ENCODE measurements at places on chromosomes 4 and X.
A peak's percentile ranks its signal among the peaks of the same experiment; 100 is the strongest.

GRCh38 chrX:134692233-134692632 is 34.0 kb upstream of the PLAC1 start:
- no peak for DNase-seq

DNA sequence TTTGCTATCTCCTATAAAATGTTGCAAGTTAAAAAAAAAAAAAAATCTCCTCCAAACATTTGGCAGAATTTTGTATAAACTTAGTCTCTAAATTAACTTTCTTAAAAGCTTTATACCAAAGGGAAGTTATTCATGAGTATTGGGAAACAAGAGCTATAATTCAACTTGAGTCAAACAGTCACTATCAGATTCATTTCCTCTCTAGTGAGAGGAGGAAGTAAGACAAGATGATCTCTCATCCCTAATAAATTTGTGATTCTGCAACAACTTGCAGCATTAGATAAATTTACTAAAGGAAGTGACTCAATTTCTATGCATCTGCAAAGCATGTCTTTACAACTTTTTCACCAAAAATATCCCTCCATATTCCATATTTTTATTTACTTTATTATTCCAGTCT is 135.4 kb upstream of the GNPDA2 start:
- no peak for DNase-seq

GRCh38 chr4:153023692-153024394 is 87.7 kb downstream of the FHDC1 start:
- DNase-seq = no peak

- DNase-seq = no peak
Observed at GRCh38 chr4:40991908-40992307, 222.4 kb downstream of the APBB2 start.

DNA sequence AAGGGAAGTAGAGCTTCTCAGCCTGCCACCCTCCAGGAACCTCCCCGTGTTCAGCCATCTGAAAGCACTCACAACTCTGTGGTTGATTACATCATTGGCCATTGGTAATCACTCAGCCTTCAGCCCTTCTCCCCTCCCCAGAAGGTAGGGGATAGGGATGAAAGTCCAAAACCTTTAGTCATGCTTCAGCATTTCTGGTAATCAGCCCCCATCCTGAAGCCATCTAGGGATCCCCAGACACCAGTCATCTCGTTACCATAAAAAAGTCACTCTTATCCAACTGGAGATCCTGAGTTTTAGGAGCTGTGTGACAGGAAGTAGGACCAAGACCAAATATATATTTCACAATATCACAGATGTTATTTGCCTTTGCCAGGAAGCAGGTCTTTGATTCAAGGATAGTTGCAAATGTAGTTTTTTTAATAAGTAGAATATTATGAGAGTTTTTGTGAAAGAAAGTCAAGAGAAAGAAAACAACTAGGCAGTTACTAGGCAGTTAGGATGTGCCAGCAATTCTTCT is 364.6 kb upstream of the NOCT start:
- no peak for DNase-seq

GRCh38 chr4:158609116-158609515 is 62.6 kb downstream of the C4orf46 start:
- DNase-seq = no peak

DNA sequence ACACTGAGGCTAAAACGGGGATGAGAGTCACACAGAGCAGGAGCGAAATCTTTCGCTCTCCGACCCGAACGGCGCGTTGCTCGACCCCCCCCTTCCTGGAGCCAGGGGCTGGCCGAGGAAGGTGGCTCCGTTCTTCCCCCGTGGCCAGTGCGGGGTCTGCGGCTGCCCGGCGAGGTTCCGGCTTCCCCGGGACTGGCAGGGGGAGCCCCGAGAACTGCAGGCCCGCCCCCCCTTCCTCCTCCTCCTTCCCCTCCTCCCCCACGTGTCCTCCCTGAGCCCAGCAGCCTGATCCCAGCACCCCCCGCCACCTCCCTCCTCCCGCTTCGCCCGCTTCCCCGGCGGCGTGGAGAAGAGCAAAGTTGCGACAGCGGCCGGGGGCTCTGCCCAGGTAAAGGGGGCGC is 2.4 kb upstream of the BCORL1 start:
- peak; percentile 42 for DNase-seq

- DNase-seq = peak; percentile 36
Observed at GRCh38 chrX:80812176-80812575, 2.5 kb upstream of the BRWD3 start.

- no peak for DNase-seq
Observed at GRCh38 chrX:134742573-134742972, 84.3 kb upstream of the PLAC1 start.

- DNase-seq = no peak
Observed at GRCh38 chrX:23789386-23790154, 6.6 kb downstream of the SAT1 start.

- no peak for DNase-seq
Observed at GRCh38 chr4:156330436-156331031, 376.9 kb upstream of the CTSO start.

- no peak for DNase-seq
Observed at GRCh38 chrX:152149648-152150047, 11.3 kb upstream of the MAGEA10 start.

GRCh38 chr4:22512306-22512705 is 3.6 kb downstream of the ADGRA3 start:
- DNase-seq = no peak

- no peak for DNase-seq
Observed at GRCh38 chr4:137463377-137464003, 68.8 kb downstream of the PCDH18 start.

GRCh38 chrX:145990051-145990450 is 172.4 kb downstream of the SLITRK2 start:
- DNase-seq = no peak

DNA sequence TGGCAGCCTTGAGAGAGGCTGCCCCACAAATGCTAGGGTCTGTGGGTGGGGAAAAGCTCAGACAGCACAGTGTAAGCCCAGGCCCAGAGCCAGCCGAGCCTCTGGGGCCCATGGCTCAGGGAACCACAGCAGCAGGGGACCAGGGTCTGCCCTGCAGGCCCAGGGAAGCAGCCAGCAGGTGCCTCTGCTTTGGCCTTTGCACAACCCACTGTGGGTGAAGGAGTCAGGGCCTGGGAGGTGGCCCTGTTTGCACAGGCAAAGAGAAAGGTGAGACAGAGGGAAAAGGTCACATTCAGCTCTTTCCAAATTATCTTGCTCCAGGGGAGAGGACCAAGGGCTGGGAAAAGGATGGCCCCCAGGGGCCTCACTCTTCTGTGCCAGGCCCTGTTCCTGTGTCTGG is 8.7 kb downstream of the PNMA6F start:
- no peak for DNase-seq

DNA sequence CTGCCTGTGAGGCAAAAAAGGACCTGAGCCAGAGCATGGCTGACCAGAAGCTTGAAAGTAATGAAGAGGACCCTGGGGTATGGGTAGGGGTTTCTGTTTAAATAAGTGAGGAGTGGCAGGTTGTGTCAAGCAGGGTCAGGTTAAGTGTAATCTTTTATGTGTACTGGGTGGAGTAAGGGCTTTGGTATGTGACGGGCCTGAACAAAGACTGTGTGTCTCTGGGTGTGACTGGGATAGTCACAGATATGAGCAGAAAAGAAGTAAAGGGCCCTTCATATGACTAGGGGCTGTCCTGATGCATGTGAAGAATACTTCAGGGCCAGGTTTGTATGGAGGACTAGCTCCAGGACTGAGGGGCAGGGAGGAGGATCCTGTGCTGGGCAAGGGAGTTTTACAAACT is 82.4 kb downstream of the ITIH6 start:
- DNase-seq = no peak

- DNase-seq = no peak
Observed at GRCh38 chrX:149518236-149518635, 13.1 kb upstream of the IDS start.

- no peak for DNase-seq
Observed at GRCh38 chrX:10157032-10157341, 212 bp downstream of the CLCN4 start.

GRCh38 chr4:155773196-155773800 is 14.5 kb downstream of the GUCY1B1 start:
- no peak for DNase-seq

DNA sequence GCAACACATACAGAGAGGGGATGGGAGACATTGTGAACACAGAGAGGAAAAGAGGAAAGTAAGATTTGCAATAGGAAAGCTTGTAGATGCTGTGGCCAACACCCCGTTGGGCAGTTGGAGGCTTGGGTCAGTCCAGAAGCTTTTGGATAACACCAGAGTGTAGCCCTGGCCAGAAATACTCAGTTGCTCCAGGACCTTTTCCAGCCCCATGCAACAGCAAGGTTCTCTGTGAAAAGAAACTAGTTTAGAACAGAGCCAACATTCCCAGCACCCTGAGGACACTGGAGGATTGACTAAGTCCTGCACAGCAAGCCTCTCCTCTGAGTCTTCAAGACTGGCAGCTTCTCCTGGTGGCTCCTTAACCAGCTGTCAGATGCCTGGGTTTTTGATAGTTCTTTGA is 27.9 kb upstream of the NAF1 start:
- no peak for DNase-seq

DNA sequence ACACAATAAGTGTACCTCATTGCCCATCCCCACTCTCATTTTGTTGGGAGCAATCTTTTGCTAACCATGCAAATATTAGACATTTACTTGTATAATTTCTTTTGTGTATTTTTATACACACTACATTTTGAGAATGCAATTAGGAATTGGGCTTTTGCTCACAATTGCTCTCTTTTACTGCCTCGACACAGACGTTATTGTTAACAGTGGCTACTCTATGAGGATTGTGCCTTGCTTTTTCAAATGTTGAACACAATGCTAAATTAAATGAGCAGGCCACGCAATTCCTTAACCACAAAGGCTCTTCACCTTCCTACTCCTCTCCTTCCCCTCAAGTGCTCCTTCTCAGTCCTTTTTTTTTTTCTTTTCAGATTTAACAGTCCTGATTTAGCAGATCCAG is 42.8 kb upstream of the HPF1 start:
- no peak for DNase-seq

- no peak for DNase-seq
Observed at GRCh38 chrX:129959493-129959832, 23.0 kb upstream of the BCORL1 start.

GRCh38 chrX:39296472-39296871 is 495.2 kb downstream of the MID1IP1 start:
- DNase-seq = no peak

DNA sequence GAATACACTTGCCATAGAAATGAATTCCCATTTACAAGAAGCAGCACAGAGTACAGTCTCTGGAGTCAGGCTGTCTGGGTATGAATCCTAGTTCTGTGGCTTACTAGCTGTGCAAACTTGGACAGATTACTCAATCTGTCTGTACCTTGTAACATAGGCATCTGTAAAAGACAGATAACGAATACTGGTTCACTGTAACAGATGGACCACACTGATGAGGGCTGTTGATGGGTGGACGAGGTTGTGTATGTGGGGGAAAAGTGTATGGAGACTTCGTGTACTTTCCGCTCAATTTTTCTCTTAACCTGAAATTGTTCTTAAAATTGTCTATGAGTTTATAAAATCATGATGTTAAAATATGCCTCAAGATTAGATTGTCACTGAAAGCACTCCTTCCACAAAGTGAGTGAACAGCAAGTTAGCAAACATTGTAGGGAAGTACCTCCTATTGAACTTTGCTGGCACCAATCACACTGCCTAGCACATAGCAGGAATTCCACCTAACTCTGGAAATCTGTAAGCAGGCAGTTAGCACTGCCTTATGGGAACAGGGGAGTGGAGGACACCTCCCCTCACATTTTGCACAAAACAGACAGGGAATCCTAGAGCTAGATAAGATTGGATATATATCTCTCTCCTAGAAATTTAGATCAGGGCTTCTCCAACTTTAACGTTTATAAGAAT is 6.5 kb upstream of the EXOSC9 start:
- DNase-seq = no peak

- DNase-seq = no peak
Observed at GRCh38 chrX:114905251-114905650, 112.2 kb downstream of the IL13RA2 start.

GRCh38 chrX:132393085-132393484 is 95.8 kb downstream of the MBNL3 start:
- no peak for DNase-seq

DNA sequence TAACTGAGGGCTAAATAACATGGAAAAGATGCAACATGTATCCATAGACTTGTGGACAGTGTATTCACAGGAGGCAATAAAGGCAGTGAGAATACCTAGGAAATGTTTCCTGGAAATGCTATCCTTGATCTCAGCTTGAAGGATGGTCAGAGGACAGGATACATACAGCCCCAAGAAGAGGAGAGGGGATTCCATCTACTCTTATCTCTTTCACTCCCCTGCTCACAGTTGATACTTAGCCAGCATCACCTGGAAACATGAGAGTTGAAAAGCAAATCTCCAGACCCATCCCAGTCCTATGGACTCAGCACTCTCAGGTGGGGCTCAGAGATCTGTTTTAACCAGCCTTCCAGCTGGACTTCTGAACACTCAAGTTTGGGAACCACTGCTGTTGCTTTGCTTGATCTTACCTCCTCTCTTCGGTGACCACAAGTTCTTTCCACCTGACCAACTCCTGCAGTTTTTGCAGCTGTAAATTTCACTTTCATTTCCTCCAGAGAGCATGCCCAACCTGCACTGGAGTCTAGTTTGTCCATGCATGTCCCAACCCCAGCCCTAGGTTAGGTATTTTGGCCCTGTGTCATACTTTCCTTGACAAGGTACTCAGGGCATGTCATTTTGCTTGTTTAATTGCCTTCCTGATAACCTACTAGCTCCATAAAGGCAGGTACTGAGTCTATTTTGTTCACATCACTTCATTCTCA is 10.4 kb downstream of the RELL1 start:
- DNase-seq = peak; percentile 24

GRCh38 chrX:17065100-17065499 is 118.6 kb downstream of the REPS2 start:
- no peak for DNase-seq

- peak; percentile 15 for DNase-seq
Observed at GRCh38 chr4:99861120-99861905, 32.9 kb downstream of the LAMTOR3 start.

DNA sequence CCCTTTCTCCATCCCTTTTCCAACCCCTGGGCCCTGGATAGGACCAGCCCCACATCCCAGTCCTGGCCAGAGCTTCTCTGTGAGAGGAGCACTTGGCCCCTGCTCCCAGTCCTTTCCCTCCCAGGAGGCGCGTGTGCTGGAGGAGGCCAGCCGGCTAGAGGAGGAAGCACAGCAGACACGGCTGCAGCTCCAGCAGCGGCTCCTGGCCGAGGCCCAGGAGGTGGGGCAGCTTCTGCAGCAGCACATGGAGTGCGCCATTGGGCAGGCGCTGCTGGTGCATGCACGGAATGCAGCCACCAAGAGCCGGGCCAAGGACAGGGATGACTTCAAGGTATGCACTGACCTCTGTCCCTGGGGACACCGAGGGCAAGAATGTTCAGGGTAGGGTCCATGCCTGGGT is 87.5 kb downstream of the EVC start:
- DNase-seq = no peak

- no peak for DNase-seq
Observed at GRCh38 chr4:116839826-116840225, 245.6 kb downstream of the TRAM1L1 start.
